ENCODE measurements at places on chromosomes 4 and X. TPM values are rescaled to one million over a fixed set of nuclear protein-coding genes. Genes with fewer than 3 reads are reported as not detected.

The AMTN gene
- total RNA-seq = not detected

The RTL9 gene
- total RNA-seq = under 0.01 TPM

The ADGRG4 gene
- not detected for total RNA-seq

The PARM1 gene
- not detected for total RNA-seq

The FOXP3 gene
- 0.15 TPM for total RNA-seq

Measured in melanocyte of skin (primary cell).